ENCODE measurements at places on chromosomes 12 and 14. TPM values are rescaled to one million over a fixed set of nuclear protein-coding genes. Genes with fewer than 3 reads are reported as not detected.

Gene CRIP1
- 381 TPM for total RNA-seq

Gene ADAMTS20
- total RNA-seq = not detected

Gene EIF2S3B
- total RNA-seq = 1.5 TPM

Gene SRP54
- 54.3 TPM for total RNA-seq

Gene ASB2
- 3.7 TPM for total RNA-seq

Gene CLEC4D
- 0.41 TPM for total RNA-seq

Gene GON7
- total RNA-seq = 12.3 TPM

Gene FITM1
- 1.3 TPM for total RNA-seq

Gene ZDHHC22
- not detected for total RNA-seq

DNA sequence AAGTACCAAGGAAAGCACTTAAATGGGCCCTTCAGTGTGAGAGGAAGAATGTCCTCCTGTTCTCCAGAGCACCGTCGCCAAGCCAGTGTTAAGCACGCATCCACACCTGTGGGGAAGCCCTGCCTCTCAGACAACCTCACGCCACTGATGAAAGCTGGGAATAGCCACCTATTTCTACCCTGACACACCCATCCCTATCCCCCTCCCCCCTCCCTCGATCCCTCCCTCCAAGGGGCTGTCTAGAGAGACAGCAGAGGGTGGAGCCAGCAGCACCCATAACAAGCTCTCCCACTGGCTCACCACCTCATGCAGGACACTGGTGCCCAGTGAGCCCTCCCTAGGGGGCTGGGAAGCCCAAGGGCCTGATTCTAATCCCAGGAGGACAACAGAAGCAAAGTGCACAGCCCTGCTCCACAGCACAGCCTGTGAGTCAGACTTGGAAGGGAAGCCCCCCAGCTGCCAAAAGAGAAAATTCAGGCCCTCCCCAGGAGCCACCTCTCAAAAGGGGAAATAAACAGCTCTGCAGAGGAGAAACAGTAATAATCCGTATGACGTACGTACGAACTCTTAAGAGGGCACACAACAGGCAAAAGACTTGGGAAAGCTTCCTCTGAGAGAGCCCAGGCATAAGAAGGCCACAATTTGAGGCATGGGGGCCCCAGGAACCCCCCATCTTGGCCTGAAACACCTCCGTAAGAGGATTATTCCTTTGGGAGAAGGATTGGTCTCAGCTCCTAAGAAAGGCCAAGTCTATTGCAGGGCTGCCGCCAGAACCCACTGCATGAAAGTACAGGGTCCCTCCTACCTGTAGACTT, 7.8 kb downstream of the PITPNM2 start:
- no peak for DNase-seq
- no peaks in the 10 kb centered on the region for H3K27me3 ChIP-seq
- peaks cover 3% of the 10 kb centered on the region for H3K4me1 ChIP-seq
- H3K36me3 ChIP-seq = no peaks in the 10 kb centered on the region
- no peak overlapping the region for H3K4me3 ChIP-seq

GRCh38 chr14:64636980-64637429, 67.2 kb upstream of the PLEKHG3 start:
- no peaks in the 10 kb centered on the region for H3K36me3 ChIP-seq
- no peak overlapping the region for H3K27ac ChIP-seq
- no peak overlapping the region for H3K4me3 ChIP-seq
- no peaks in the 10 kb centered on the region for H3K27me3 ChIP-seq

- H3K4me1 ChIP-seq = no peaks in the 10 kb centered on the region
- no peaks in the 10 kb centered on the region for H3K36me3 ChIP-seq
- no peaks in the 10 kb centered on the region for H3K27me3 ChIP-seq
- no peak for DNase-seq
- no peak overlapping the region for H3K27ac ChIP-seq
Measured at GRCh38 chr12:20044351-20044750, 324.0 kb upstream of the PDE3A start.

GRCh38 chr12:111756681-111757080, 10.1 kb upstream of the ALDH2 start:
- H3K27me3 ChIP-seq = no peaks in the 10 kb centered on the region
- peaks cover 5% of the 10 kb centered on the region for H3K36me3 ChIP-seq
- no peak overlapping the region for H3K4me3 ChIP-seq

GRCh38 chr12:6193853-6194815, 6.1 kb upstream of the CD9 start:
- H3K27me3 ChIP-seq = no peaks in the 10 kb centered on the region
- H3K36me3 ChIP-seq = no peaks in the 10 kb centered on the region

DNA sequence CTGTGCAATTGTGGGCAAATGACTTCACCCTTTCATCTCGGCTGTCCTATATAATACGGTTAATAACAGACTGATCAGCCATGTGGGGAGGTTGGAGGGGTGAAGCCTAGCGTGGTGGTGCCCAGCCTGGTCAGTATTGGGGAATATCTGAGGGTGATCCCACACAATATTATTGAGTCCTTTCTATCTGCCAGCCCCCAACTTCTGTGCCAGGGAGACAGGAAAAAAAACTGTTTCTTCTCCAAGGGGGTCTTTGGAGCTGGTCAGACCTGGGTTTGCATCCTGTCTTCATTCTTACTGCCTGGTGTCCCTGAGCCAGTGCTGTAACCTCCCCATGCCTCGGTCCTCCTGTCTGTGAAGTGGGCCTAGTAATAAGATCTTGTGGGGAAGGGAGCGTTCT, 6.5 kb downstream of the CYP46A1 start:
- no peaks in the 10 kb centered on the region for H3K36me3 ChIP-seq
- H3K27ac ChIP-seq = no peak overlapping the region
- no peaks in the 10 kb centered on the region for H3K4me1 ChIP-seq
- no peaks in the 10 kb centered on the region for H3K27me3 ChIP-seq

DNA sequence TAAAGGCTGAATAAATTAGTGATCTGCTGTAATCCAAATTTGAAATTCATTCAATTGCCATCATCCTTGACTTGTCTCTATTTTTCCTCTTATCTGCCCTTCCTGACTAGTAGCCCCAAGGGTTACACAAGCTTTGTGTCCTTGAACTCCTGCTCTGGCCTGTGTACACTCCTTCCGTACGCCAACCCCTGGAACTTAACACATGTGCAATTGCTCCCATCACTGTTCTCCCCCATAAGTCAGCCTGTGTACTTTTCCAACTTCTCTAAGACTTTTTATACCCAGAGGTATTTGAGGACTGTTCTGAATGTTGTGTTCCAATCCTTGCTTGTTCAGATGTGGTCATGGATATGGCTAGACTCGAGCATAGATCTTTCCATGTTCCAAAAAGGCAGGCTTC, 171.1 kb upstream of the G2E3 start:
- no peaks in the 10 kb centered on the region for H3K27me3 ChIP-seq
- DNase-seq = no peak
- no peaks in the 10 kb centered on the region for H3K36me3 ChIP-seq
- H3K4me1 ChIP-seq = no peaks in the 10 kb centered on the region
- H3K4me3 ChIP-seq = no peak overlapping the region
- H3K27ac ChIP-seq = no peak overlapping the region

GRCh38 chr12:40013847-40014246, 92.0 kb downstream of the SLC2A13 start:
- no peak overlapping the region for H3K4me3 ChIP-seq
- H3K4me1 ChIP-seq = no peaks in the 10 kb centered on the region
- no peak overlapping the region for H3K27ac ChIP-seq
- DNase-seq = no peak
- no peaks in the 10 kb centered on the region for H3K27me3 ChIP-seq
- H3K36me3 ChIP-seq = no peaks in the 10 kb centered on the region

DNA sequence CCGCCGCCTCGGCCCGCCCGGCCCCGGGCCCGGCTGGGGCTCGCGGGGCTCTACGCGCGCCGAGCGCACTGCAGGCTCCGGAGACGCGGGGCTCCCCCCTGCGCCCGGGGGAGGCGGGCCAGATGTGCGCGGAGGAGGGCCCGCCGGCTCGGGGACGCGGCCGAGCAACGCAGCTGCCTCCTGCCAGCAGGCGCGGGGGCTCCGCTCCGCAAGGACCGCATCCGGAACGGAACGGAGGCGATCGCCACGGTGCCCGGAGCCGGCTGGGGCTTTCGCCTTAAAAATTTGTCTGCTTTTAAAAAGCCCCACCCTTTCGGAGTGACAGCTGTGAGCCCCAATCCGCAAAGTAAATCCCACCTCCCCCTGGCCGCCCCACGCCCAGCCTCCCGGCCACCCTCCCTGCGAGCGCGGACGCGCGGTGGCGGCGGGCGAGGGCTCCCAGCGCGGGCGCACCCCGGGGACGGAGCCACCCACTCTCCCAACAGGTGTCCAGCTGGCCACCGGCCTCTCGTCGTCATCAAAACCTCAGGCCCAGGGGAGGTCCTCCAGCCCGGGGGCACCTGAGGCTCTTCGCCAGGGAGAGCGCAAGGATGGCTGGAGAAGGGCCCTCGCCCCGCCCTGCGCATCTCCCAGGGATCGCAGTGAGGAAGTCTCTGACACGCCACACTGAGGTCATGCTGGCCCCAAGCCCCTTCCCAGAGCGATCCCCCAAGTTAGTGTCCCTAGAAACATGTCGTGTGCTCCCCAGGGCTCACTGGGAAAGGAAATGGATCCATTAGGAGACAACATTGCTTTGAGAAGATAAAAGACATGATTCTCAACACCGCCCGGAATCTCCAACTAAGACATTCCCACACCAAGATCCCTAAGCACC, at the start of gene TMEM132D:
TSS of gene TMEM132D (minus strand) at position 70 of the 874 bp plus-strand sequence.
- no peak within 1 kb of the TSS for H3K4me3 ChIP-seq
- no peaks in the 10 kb centered on the region for H3K36me3 ChIP-seq
- no peaks in the 10 kb centered on the region for H3K4me1 ChIP-seq
- H3K27ac ChIP-seq = no peak within 1 kb of the TSS
- H3K27me3 ChIP-seq = peaks cover 14% of the 10 kb centered on the region

DNA sequence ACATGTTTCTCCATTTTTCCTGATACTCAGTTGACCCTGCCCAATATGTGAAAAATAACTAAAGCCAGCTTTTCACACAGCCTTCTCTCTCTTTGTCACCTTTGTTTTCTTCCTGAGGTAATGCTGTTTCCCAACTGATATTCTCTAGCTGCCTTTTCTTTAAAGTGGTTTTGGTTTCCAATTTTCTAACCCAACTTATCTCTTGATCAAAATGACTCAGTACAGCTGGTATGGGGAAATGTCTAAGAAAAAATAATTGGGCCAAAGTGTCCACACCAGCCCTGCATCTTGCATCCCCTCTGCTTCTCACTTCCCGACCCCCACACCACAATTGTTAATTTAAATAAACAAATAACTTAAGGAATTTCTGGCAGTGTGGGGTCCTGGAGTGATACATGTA, 193.8 kb downstream of the SYT1 start:
- no peaks in the 10 kb centered on the region for H3K4me1 ChIP-seq
- H3K36me3 ChIP-seq = no peaks in the 10 kb centered on the region
- no peak overlapping the region for H3K27ac ChIP-seq
- no peak overlapping the region for H3K4me3 ChIP-seq
- no peak for DNase-seq

All from kidney (tissue), 22 donors.